Pons (tissue), 1 donor: ENCODE measurements at places on chromosomes 11 and 22.

DNA sequence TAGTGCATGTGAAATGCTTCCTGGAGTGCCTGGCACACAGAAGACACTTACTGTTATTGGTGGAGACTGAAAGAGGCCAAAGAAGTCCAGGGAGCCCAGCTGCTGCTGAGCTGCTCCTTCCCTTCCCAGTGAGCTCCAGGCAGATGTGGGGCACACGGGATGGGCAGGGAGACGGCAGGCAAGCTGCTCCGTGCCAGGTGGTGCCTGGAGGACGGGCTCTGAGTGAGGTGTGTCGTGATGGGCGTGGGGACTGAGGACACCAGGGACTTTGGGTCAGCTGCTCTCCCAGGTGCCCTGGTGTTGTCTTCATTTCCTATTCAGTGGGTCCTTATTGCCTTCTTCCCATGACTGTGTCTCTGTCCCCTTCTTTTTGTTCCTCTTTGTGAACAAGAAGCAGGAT lies 19.5 kb downstream of the TAB1 start:
- DNase-seq: no peak

DNA sequence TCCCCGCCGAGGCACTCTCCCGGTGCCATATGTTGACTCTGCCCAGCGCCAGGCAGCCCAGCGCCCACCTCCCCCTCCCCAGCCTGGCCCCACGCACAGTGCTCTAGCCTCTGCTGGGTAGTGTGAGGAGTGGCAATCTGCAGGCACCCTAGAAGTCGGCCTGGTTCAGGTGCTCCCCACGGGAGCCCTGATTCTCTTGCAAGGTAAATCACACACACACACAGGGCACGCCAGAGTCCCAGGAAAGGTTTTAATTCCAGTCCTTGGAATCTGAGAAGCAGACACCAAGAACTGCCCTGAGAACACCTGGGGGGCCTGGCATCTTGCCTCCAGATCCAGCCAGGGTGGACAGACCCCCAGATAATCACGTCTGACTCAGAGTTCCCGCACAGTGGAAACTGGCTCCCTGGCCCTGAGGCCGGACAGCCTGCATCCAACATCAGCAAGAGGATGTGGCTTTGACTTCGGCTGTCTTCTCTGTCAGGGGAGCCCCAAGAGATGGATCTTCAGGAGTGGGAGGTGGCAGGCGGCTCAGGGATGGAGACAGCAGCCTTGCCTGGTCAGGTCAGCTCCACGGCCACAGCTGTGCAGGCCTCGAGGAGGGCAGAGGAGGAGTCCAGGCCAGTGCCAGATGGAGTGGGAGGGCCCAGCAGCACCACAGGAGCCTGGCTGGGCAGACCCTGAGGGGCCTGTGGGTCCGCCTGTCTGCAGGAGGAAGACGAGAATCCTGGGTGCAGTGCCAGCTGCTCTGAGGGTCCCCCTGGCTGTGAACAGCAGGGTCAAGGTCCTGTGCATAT lies 1.1 kb upstream of the RIN1 start:
- DNase-seq: no peak

- no peak for DNase-seq
Observed at GRCh38 chr11:28679795-28680468, 571.7 kb downstream of the METTL15 start.

DNA sequence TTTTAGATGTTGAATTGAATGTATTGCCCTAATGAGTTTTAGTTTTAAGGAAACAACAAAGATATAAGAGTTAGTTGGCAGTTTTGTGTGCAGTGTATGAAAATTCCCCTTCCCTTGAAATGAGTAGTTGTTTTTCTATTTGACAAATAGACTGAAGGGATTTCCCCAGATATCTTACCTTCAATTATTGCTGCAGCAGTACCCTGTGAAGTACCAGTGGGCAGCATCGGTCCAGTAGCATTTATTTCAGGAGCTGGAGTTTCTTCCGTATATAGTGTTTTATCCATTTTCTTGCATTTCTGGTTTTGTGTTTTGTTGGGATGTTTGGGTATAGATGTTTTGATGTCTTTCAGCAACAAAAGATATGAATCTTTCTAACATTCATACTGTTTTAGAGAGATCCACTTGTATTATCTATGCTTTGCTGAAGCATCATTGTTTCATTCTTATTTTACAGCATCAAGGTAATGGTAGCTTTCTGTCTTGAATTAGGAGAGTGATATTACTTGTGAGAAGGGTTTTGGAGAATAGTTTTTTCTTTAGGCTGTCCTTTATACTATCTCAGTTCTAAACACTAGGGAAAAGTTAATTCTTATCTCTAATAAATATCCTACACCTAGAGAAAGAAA lies 7.4 kb downstream of the KMT2A start:
- no peak for DNase-seq

DNA sequence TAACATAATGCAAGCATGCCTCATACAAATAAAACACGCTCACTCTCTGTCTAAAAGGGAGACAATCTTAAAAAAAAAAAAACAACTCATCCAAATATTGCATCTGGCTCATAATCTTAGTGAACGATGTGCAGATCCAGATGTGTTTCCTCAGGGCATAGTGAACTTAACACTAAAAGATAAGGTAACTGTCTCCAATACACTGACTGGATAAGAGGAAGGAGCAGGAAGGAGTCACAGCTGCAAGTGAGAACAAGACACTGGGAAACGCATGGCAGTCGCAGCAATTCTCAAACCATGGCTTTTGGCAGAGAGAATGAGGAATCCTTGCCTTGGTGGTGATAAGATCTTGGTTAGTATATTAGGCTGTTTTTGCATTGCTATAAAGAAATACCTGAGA lies 9.2 kb upstream of the EIF3M start:
- no peak for DNase-seq

DNA sequence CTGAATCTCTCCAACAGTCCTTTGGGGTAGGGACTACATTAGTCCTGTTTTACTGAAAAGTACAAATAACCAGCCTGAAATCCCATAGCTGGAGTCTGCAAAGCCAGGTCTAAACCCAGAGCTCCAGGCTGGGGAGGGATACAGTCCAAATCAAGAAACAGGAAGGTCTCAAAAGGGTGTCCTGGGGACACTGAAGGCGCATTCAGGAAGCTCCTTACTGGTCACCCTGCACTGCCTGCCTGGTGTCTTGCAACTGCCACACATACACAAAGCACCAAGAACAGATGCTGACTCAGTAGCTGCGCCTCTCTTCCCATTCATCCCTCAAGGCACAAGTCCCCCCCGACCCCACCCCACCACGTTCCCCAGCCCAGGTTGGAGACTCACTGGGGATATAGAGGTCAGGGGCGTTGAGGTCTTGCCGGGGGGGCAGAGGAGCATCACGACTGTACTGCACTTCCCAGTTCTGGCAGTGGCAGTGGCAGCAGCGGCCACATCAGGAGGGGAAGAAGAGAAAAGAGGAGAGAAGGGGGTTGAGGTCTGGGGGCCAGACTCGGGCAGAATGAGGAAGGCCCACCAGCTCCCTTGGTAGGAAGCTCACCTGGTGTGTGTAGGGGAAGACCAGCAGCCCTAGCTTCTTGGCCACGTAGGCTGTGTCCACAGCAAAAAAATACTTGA lies 1.6 kb downstream of the YIF1A start:
- no peak for DNase-seq

DNA sequence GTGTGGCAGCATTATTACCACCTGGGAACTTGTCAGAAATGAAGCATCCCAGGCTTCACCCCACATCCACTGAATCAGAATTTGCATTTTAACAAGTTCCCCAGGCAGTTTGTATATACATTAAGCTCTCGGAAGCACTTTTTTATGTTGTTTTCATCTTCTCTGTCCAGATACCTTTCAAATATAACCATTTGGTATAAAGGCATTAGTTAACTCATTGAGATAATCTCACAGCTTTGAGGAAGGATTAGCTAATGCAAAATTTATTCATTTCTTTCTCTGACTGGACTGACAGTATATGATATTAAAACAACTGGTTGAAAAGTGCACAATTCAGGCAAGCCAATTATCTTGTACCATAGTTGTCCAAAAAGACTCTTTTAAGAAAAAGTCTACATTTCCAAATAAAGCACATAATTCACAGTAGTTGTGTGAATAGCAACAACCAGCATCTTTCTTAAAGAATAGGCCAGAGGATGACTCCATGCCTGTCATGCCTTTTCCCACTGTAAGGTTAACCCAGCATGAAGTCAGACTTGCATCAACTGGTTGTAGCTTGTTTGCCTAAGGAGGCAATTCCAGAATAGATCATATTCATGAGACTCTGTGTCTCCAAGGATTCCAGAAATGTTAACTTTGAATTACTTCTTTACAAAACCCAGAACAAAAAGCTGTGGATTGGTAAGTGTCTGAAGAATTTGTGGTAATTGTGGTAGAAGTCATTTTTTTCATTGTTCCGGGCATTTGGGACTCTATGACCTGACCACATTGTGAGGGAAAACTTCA lies 254.3 kb upstream of the SESN3 start:
- no peak for DNase-seq

DNA sequence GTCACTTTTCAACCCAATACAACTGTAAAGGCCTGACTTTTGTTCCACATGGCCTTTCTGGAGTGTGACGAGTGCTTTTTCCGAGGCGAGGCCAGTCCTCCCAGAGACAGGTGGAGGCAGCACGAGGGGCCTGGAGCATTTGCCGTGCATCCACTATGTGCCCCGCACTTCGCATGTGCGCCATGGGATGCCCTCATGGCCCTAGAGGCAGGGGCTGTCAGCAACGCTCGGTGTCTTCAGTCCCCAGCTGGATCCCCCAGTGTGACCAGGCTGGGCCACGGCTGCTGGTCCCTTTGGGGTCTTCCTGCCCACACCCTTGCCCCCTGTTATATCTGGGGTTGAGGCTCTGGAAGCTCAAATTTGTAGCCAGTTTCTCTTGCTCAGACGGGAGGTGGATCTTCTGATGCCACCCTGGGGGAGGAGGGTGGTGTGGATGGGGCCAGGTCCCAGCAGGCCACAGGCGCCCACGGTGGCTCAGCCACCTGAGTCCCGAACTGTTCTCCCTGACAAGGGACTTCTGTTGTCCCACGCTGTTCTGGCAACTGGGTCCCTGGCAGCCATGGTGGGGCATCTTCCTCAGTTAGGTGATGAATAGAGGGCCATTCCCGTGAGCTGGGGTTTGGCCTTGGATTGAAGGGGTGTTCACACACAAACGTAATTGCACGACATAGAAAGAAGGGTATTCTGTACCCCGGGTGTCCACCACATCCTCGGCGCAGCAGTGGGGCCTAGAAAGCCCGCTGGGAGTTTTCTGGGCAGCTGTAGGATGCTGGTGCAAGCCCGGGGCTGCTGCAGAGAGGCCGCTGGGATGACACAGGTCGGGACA lies 100.9 kb downstream of the CTTN start:
- no peak for DNase-seq
